ENCODE measurements at places on chromosomes 11 and 22.

GRCh38 chr11:783581-784015 is 6.3 kb downstream of the CEND1 start:
- peak; percentile 92 for DNase-seq

- DNase-seq: peak; percentile 16
Observed at GRCh38 chr11:117443266-117444186, 115.9 kb downstream of the CEP164 start.

GRCh38 chr22:36808721-36809344 is 8.0 kb downstream of the PVALB start:
- no peak for DNase-seq

GRCh38 chr11:70072861-70073755 is 5.0 kb upstream of the ANO1 start:
- no peak for DNase-seq

- DNase-seq: no peak
Observed at GRCh38 chr11:86737230-86737629, 63.1 kb upstream of the PRSS23 start.

All from NCI-H1694 treated with DMSO at 0.1 percent for 48 hours (cell line).